ENCODE measurements at places on chromosomes 5 and 9.

GRCh38 chr9:123676869-123677268 lies 253.1 kb downstream of the DENND1A start:
- DNase-seq: no peak

DNA sequence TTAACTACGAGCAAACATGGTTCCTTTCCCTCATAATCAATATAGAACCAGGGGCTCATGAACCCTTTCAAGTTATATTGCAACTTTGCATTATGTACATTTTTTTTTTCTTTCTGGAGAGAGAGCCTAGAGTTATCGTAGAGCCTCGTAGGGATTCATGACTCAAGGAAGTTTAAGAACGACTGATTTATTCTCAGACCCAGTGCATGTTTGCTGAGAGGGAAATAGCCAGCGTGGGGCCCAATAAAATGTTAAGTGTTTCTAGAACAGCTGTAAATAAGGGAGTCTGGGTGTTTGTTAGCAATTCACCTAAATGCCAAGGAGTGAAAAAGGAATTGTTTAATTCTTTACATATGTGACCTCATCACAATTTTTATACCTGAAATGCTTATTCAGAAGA lies 119.0 kb upstream of the KLF9 start:
- DNase-seq: no peak

GRCh38 chr9:87213948-87214347 lies 266.6 kb upstream of the GAS1 start:
- no peak for DNase-seq

DNA sequence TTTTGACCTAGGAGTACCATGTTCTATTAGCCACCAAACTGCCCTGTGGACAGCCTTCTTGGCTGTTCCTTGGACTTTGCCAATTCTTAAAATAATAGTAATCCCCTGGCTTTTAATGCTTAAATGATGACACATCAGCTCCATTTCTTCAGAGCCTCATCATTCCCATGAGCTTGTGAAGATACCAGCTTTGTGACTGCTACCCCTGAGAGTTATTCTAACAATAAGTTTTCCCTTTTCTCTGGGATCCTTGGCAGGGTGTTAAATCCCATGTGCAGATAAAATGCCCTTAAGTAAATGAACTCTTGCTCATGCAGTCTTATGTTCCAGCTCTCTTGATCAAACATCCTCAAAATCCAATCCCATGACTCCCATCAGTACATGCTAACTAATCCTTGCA lies 415.3 kb downstream of the CETN3 start:
- no peak for DNase-seq

DNA sequence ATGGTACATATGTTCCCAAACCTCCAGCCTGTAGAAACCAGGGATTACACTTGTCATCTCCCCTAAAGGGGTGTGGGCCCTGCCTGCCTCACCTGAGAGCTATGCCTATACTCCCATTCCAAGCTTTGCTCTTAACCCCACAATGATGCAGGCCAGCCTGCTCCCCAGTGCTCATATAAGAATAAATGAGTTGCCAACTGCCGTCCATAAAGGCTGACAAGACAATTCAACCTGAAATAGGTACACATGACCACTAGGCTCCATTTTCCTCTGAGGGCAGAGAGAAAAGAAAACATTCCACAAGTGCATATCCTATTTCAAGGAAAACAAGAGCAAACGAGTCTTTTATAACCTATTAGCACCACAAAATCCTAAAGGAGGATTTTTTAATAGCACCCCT lies 28.4 kb downstream of the SKP1 start:
- DNase-seq: peak; percentile 49

DNA sequence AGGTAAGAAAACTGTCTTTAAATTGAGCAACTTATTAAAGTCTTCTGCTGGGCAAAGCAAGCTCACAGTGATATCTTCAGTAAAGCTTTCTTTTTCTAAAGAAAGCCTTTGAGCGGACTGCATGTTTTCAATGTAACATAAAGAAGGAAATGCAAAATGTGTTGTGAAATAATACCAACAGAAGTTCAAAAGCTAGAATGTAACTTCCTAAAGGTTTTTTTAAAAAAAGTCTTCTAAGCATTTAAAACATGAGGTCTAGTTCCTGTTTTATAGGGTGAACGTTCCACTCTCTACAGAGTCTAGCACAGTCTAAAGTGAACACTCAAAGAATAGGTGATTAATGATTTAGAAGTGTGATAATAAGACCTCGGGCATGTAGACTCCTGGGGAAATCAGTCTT lies 62.9 kb downstream of the DENND1A start:
- DNase-seq: no peak

All from activated CD8-positive, alpha-beta memory T cell treated with anti-CD3 and anti-CD28 coated beads for 24 hours (primary cell).